ENCODE measurements at places on chromosomes 4 and X. TPM values are rescaled to one million over a fixed set of nuclear protein-coding genes. Genes with fewer than 3 reads are reported as not detected.

Gene MMRN1
- total RNA-seq: not detected

Gene DHX15
- 119 TPM for total RNA-seq

Gene AADAT
- 4.7 TPM for total RNA-seq

Gene UGT2B15
- not detected for total RNA-seq

Gene GRPR
- not detected for total RNA-seq

Gene IL13RA2
- total RNA-seq: 6.2 TPM
